ENCODE measurements at places on chromosomes 12 and 14.

GRCh38 chr12:12108441-12109058 is 37.8 kb downstream of the BCL2L14 start:
- no peak for DNase-seq

GRCh38 chr14:56268039-56268438 is 149.8 kb downstream of the PELI2 start:
- no peak for DNase-seq

- no peak for DNase-seq
Measured at GRCh38 chr12:14216405-14217294, 148.8 kb upstream of the ATF7IP start.

DNA sequence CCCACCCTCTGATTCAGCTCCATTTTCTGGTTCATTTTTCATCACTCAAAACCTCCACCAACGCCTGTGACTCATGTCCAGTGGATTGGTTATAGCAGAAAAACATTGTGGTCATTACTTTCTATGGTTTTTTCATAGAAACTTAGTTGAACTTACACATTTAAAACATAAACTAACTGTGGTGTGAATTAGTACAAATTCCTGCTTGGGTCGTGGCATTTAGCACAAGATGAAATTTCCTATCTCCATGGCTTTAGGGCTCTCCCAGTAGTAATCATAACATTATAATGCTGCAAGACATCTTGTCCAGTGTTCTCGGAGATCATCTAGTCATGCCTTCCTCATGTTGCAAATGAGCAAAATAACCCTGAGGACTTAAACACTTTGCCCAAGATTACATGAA is 7.1 kb downstream of the RNASE7 start:
- no peak for DNase-seq

DNA sequence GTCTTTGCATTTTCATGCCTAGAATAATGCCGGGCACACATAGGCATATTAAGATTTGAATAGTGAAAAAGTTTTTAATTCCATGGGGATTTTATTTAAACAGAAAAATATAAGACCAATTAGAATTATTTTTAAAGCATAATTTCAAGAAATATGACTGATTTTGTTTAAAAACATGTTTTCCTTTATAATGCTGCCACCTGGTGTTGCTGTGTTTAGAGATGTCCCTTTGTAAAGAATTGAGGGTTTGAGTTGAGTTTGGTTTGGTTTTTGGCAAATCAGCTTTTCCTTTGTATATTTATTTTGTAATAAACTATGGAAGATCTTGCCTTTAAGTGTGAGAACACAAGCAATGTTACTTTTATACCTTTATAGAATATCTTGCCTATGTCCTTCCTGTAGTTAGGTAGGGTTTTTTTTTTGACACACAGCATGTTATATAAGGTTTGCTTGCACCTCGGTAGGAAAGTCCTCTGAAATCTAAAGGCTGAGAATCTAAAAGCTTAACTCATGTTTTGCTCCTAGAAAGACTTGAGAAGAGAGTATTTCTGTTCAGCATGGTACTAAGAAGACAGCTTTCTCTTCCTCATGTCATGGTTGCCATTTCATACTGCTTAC is 31.4 kb upstream of the SNAPC1 start:
- DNase-seq, result no peak

- no peak for DNase-seq
Measured at GRCh38 chr14:30874999-30875787, 834 bp downstream of the COCH start.

DNA sequence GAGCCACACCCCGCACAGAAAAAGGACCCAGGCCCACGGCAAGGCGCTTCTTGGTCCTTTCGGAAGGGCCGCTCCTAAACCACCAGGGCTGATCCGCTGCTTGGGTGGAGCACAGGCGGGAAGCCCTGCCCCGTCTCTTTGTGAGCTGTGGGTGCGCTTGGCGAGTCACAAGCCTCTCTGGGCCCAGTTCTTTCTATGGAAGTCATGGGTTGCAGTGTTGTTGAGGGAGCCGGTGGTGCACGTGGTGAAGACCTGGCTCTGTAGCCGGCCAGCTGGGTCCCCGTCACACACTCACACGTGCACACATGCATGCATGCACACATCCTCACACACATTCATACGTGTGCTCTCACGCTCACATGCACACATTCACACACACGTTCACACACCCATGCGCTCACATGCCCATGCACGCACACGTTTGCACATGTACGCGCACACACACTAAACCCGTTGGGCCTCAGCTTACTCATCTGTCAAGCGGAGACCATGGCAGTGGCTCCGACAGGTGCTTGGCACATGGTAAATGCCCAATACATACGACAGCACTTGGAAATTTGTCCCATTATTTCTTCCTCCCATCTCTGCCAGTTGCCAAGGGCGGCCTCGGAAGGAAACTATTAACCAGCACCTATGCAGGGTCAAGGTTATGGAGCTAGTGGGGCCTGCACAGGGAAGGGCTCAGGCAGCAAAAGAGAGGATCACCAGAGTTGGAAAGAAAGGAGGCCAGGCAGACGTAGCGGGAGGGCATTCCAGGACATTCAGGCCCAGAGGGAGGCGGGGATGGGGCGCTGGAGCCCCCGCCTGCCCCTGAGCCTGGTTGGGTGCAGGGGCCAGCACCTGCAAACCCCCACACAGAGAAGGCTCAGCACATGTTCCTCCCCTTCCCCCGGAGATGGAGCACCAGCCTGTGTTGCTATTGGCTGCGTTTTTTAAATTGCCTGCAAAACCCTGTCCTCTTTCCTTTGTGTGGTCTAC is 96.9 kb downstream of the SETD3 start:
- no peak for DNase-seq

DNA sequence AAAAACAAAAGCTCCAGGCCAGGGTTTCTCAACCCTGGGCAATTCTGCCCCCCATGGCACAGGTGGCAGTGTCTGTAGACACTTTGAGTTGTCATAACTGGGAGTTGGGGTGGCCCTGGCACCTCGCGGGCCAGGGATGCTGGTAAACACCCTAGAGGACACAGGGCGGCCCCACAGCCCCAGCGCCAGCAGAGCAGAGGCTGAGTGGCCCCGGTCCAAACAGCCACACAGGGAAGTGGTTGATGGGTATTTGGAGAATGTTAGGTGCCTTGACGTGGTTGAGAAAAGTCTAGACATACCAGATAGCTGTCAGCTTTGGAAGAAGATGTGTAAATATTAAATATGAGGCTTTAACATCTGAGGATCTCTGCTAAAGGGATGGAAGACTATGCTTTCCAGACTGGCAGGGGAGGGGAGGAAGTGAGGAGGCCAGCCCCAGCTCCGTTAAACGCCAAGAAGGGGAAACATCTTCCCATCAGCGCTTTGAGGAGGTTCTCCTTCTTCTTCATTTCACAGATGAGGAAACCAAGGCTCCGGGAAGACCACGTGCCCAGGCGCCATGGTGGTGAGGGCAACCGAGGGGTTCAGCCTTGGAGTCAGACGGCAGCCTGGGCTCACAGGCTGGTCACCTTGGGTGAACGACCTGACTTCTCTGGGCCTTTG is 103.7 kb downstream of the SCARB1 start:
- DNase-seq, result no peak

All from effector CD8-positive, alpha-beta T cell (primary cell).